ENCODE measurements at places on chromosomes 7 and 10.

- DNase-seq, result no peak
Measured at GRCh38 chr10:89853781-89854191, 152.4 kb downstream of the KIF20B start.

DNA sequence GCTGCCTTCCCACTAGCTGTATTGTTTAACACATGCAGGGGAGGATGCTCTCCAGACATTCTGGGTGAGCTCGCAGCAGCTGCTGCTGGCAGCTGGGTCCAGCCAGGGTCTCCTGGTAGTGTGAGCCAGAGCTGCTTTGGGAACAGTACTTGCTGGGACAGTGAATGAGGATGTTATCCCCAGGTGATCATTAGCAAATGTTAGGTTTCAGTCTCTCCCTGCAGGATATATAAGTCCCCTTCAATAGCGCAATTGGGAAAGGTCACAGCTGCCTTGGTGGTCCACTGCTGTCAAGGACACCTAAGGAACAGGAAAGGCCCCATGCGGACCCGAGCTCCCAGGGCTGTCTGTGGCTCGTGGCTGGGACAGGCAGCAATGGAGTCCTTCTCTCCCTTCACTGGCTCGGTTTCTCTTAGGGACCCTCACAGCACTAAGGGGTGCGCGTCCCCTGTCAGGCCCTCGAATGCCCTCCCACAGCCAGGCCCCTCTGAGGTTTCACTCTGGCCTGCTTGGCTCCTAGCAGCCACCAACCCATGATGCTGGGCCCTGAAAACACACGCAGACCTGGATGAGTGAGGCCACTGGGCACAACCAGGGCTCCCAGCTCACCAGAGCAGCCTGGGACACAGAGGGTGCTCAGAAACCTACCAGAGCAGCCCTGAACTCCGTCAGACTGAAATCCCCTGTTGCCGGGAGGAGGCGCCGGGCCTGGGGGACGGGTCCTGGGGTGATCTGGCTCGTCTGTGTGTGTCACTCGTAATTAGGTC, 173.0 kb upstream of the LANCL2 start:
- DNase-seq, result no peak

DNA sequence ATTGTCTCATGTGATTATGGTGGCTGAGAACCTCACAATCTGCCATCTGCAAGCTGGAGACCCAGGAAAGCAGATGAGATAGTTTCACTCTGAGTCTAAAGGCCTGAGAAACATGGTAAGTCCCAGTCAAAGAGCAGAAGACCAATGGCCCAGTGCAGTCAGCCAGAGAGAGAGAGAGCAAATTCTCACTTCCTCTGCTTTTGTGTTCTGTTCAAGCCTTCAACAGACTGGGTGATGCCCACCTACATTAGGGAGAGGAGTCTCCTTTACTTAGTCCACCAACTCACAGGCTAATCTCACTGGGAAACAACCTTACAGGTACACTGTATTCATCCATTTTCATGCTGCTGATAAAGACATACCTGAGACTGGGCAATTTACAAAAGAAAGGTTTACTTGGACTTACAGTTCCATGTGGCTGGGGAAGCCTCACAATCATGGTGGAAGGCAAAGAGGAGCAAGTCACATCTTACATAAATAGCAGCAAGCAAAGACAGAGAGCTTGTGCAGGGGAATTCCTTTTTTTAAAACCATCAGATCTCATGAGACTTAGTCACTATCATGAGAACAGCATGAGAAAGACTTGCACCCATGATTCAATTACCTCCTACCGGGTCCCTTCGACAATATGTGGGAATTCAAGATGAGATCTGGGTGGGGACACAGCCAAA, 4.7 kb upstream of the FRMPD2 start:
- DNase-seq, result no peak

DNA sequence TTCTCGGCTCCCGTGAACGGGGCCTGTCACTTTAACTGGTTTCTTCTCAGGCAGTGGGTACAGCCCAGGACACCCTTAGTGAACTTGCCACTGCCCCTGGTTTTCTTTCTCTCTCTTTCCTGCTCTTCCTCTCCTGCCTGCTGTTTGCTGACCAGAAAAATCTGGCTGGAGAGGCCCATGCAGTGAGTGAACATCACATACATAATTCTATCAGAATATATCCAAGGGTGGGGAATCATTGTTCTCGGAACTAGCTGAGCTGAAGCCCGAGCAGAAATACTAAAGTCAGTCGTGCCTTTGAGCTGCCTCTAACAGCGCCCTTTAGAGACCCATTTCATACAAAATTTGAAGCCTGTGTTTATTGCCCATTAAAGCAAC, 501.5 kb upstream of the GALNT17 start:
- DNase-seq, result no peak

DNA sequence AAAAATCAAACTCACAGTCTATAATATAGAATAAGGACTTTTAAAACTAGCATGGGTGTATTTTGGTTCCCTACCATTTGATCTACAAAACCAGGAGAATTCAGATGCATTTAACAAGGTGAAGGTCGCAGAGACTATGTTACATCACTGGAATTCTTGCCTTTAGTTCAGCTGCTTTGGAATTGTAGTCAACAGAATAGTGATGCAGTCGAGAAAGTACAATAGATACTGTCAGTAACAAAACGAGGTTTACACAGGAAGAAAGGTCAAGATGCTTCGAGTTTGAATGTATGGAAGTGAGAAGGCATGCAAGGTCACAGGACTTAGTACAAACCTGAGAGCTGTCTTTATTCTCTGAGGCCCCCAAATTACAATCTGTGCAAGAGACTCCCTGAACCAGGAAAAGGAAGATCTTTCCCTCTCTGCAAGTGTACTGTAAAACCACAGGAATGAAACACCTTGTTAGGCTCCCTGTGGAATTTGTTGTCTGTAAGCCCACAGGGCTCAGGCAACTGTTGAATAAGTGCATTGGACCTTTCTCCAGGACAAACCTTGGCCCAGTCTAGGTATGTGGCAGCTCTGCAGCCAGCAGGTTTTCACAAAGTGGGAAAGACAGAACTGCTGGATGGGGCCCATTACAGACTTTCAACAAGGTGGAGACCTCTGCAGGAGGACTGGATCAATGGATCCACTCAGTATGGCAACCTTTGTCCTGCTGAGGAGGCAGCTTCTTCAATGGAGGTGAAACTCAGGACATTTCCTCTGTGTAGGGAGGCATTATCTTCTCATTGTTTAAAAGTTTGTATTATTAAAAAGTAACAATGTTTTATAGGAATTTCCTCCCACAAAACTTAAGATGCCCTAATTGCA, 101.1 kb upstream of the GSDME start:
- no peak for DNase-seq

DNA sequence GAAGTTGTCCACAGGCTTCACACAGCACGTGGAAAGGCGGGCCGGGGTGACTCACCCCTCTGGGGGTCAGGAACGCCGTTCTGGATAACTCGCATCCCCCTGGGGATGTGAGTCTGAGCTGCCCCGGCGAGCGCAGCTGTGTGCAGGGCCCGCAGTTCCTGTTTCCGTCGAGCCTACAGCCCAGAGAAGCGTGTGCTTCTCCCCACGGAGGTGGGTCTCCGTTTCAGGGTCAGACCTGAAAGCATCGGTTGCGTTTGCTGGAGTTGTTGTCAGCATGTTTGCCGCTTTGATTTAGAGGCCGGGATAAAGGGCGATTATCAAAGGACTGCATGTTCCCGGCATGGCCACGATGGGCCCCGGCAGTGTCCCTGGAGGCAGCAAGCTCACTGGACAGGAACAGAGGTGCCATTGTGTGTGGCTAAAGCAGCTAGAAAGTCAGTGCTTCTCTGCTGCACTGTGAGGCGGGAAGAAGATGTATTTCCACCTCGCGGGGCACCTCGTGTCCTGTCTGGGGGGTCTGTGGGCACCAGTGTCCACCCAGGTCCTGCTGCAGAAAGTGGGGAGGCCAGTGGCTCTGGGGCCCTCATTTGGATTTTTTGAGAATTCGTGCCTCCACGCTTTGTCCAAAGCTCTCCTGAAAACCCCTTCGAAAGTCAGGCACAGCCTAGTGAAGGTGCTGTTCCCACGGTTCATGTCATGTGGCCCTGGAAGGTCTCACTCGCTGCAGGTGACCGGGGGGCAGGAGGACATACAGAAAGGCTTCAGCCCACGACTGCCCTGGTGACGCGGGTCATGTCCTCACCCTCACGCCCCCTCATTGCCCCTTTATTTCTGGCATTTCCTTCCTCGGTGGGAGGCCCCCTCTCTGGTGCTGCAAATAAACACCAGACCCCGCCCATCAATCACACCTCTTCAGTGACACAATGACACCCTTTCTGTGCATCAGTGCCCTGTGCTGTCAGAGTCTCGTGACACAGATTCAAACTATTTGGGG, 27.4 kb upstream of the GDI2 start:
- DNase-seq, result no peak
